ENCODE measurements at places on chromosomes 5 and 9.

DNA sequence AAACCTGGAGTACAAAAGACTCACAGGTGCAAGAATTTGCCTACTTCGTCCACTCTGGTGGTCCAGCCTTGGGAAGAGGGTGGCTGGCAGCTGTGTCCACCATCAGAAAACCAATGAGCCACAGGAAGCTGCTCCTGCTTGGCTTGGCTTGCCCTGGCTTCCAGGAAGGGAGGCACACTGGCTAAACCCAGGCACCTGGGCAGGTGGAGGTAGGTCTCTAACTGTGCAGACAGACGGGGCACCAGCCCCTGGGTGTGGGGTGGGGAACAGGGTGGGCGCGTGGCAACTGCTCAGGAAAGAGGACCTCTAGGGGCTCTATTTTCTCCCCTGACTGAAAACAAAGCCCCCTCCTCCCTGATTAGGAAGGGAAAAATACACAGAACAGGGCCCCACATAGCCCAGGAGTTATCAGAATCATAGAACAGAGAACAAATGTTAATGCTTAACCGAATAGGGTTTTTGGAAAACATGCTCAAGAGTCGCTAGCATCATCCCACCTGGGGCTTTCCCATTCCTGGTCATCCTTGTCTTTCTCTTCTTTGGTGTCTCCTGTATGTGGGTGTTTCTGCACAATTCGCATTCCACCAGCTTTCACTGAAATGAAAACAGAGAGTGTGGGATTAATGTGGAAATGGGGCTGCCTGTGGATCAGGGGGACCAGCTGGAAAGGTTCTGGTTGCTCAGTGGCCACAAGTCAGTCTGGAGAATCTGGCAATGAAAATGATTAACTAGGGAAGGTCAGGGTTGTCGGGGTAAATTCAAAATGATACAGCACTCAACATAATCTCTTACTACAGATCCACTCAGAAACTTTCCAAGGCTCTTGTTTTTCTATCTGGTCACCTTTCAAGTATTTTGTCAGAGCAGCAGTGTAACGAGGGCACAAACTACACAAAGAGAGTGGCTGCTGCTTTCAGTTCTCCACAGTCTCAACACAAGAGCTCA, 13.1 kb downstream of the DAP start:
- DNase-seq, result no peak

- no peak for DNase-seq
These were observed 23.6 kb downstream of the QRFP start for GRCh38 chr9:130872912-130873503.

GRCh38 chr5:146564007-146564762, 48.2 kb upstream of the GPR151 start:
- DNase-seq, result no peak

DNA sequence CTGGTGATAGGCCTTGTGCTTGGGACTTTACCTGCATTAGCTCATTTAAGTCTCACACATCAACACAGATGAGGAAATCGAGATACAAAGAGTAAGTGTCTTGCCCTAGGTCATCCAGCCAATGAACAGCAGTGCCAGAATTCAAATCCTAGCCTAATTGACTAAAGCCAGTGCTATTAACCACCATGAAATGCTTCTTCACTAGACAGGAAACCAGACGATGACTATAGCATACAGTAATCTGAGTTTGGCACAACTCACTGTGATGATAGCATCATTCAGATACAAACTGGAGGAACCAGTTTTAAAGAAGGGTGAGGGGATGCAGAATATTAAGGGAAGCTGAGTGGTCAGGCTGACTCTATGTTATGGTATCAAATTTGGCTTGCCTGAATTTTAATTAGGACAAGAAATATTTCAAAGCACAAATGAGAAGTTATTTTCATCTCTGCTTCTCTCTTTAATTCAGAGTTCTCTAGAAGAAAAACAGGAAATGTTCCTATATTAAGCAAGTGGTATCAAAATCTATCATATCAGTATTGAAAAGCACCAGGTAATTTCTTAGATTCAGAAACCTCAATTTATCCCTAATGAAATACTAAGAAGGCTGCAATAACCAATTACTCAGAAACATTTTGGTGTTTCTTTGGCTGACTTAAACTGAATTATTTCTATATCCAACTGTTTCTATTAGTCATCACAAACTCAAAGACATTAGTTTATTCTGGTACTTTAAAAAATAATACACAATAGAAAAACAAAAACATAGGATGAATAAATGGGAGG, 147.0 kb upstream of the RASA1 start:
- DNase-seq, result peak; percentile 72

GRCh38 chr9:134405527-134405926, 79.3 kb downstream of the RXRA start:
- no peak for DNase-seq

DNA sequence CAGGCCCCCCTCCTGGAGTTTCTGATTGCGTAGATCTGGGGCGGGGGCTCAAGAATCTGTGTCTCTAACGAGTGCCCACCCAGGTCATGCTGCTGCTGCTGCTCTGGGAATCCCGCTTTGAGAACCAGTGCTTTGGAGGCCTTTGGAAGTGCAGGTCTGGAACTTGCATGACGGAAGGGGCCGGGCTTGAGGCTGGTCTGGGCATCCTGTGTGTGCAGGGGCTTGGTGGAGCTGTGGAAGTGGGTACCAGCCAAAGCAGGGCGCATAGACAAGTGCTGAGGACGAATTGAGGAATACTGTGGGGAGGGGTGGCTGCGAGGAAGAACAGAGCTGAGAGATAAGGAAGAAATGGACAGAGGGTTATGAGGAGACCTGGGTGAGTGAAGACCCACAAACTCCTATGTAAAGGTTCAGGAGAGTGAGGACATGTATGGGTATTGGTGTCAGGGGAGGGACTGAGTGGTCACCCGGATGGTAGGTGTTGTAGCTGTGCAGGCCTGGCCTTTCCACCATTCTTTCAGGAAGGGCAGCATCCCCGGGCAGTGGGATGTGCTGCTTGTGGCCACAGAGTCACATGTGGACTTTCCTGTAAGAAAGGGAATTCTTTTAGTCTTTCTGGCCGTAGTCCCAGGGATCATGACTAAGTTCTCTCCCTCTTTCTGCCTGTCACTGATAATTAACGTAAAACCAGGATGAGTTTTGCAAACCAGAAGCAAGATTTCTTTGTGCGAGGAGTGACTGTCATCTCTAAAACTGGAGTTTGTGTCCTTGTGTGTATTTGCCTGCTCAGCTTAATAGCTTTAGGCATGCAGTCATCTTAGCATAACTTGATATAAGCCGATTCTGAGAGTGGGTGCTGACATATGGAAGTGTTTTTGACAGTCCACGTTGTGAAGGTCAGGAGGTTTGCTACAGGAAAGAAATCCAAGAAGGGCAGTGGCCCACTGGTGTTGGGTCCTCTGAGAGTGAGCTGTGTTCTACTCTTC, 43.3 kb upstream of the TJP2 start:
- DNase-seq, result peak; percentile 20

- peak; percentile 88 for DNase-seq
These were observed 56.9 kb upstream of the GGTA1 start for GRCh38 chr9:121556580-121556979.

DNA sequence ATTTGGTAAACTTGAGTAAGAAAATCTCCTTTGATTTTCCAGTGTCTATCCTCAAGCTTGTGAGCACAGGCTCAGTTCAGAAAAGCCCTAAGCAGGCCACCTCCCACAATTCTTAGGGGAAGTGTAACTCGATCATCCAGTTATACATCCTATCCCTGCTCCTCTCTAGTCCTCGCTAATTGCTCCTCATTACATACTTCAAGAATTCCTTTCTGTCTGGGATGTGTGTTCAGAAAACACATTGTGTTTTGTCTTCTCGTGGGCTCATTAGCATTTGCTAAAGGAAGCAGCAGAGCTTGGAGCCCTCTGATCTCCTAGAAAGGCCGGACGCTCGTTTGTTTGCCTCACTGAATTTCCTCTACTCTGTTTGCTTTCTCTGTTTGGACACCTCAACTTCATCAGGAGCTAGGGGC, 268.2 kb upstream of the RFX3 start:
- no peak for DNase-seq

- no peak for DNase-seq
These were observed 1.1 kb downstream of the CYFIP2 start for GRCh38 chr5:157267025-157267424.

DNA sequence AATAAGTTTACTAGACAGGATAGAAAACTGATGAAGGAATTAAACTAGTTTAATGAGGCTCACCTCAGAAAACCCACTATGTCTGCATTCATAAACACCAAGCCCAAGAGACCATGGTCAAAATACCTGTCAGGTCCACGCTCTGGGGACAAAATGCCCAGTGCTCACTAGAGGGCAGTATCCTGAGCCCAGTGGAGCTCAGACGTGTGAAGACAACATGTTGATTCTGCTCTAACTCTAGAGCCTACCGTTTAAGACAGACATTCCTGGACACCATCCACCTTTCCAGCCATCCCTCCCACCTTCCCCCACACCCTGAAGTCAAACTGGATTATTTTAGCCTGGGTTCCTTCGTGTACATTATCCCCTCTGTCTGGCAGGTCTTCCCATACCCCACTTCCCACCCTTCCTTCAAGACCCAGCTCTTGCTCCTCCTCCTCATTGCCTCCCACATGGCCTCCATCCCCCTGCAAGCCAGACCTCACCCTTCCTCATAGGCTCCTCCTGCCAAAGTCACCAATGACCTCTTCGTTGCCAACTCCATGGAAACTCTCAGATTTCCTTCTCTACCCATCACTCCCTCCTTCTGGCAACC, 142.3 kb upstream of the FSTL4 start:
- DNase-seq, result no peak

- no peak for DNase-seq
These were observed 33.9 kb downstream of the GNAQ start for GRCh38 chr9:77997611-77998284.

- DNase-seq, result no peak
These were observed 73.9 kb downstream of the RORB start for GRCh38 chr9:74570879-74571512.

- DNase-seq, result no peak
These were observed 15.8 kb downstream of the UBE2QL1 start for GRCh38 chr5:6464441-6464840.

All from amniotic stem cell (primary cell).